ENCODE measurements at places on chromosomes 7 and 10.

DNA sequence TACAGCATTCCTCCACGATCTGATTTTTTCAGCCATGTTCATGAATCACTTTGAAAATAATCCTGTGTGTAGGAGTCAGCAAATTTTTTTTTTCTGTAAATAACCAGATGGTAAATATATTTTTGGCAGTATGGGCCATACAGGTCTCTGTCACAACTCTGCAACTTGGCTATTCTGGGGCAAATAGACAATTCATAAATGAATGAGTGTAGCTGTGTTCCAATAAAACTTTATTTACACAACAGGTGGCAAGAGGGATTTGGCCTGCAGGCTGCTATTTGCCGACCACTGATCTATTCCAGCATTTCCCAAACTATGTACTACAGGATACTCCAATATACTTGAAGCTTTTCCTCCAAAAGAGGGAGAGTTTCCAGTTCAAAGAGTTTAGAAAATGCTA is 78.7 kb upstream of the SVIL start:
- DNase-seq, result no peak

- DNase-seq, result no peak
Observed at GRCh38 chr10:107689323-107689722, 524.8 kb upstream of the SORCS1 start.

GRCh38 chr10:133009218-133009950 is 67.0 kb upstream of the CFAP46 start:
- no peak for DNase-seq

DNA sequence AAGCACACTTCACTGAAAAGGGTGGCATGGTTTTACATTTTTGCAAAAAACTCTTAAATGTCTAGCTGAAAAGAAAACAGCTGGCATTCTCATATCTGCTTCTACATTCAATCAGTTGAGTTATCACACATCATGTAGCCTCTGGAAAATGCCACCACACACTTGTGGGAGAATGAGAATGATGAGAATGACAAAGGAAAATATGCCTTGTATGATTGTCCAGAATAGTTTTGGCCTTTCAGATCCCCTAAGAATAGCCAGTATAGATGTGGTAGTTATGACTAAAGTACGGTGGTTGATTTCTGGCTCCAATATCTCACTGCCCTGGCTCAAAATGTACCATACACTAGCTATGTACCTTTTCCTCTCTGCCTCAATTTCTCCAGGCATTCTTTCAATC is 30.2 kb upstream of the FRMD4A start:
- DNase-seq, result no peak

GRCh38 chr7:140624392-140625191 is 16.0 kb downstream of the DENND2A start:
- peak; percentile 30 for DNase-seq

DNA sequence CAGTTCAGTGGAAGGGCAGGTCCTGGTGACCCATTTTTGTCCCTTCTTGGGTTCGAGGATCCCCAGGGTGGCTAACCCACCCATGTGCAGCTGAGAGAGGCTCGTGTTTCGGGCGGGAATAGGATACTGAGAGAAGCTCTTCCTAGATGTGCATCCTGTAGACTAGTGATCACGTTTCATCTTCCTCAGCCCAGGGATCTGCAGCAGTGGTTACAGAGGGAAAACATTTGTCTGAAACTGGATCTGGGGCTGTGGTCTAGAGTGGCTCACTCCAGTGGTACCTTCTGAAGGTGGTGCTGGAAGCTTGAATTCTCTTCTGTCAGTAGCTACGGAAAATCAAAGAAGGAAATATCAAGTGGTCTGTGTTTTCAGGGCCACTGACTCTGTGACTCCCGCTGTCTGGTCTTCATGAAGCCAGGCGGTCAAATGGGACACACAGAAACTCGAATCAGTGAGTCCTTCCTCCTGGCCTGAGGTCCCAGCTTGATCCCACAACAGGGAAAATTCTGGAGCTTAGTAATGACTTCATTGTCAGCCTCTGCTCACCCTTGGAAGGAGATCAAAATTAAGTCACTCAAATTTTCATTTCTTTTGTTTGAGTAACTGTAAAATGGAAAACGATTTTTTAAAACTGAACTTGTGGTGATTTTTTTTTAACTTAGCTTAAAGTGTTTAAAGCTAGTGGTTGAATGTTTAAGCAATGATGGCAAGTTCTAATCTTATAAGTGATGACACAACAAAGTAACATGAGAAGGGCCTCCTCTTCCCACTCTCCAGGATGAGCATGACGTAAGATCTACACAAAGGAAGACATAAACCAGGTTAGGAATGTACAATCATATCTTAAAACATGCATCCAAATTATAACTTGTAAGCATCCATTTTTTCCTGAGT is 469.3 kb upstream of the KLF6 start:
- DNase-seq, result no peak

GRCh38 chr7:149041350-149041749 is 13.0 kb upstream of the PDIA4 start:
- DNase-seq, result no peak

DNA sequence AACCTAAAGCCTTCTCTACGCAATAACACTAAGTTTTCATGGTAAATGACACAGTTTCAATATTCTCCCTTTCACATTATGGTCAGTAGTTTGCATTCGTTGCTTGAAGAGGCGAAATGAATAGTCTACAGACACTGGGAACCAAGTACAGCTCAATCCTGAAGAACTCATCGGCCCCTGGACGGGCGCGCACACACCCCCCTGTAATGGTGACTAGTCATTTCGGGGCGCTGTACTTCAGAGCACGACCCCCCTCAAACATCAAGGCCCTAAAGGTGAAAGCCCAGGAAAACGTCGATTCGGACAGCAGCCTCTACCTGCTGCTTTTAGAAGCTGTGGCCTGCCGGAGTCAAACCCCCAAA is 1.0 kb downstream of the NT5C2 start:
- DNase-seq, result no peak

- DNase-seq, result peak; percentile 28
Observed at GRCh38 chr7:111763221-111763801, 201.0 kb upstream of the IMMP2L start.

- DNase-seq, result no peak
Observed at GRCh38 chr10:29012926-29013554, 275.8 kb upstream of the LYZL1 start.

- DNase-seq, result no peak
Observed at GRCh38 chr10:88131511-88132139, 268.2 kb downstream of the PTEN start.

- no peak for DNase-seq
Observed at GRCh38 chr7:80298201-80298600, 163.6 kb downstream of the GNAI1 start.

DNA sequence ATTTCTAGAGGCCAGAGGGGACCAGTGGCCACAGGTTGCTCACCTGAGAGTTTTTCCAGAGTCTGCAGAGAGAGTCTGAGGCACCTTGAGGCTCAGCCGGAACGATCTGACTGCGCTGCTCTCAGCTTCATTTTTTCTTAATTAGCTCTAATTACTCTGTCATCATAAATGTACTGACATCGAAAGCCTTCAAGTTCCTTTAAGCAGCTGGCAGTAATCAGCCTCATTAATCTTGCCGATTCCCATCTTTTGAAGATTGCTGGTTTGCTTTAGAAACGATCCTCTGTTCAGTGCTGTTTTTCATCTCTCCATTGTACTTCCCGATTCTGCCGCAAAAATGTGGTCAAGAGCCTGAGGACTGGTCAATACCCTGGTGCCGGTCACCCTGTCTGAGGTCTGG is 454.7 kb downstream of the TYW1 start:
- DNase-seq, result no peak

All from NCI-H345 (cell line).